ENCODE measurements at places on chromosomes 1 and 21. TPM values are rescaled to one million over a fixed set of nuclear protein-coding genes. Genes with fewer than 3 reads are reported as not detected.

ALPL gene
- total RNA-seq: 5.9 TPM

IL19 gene
- total RNA-seq: not detected

OR2AK2 gene
- not detected for total RNA-seq

RASAL2 gene
- total RNA-seq: 35.9 TPM

GPR3 gene
- total RNA-seq: 0.44 TPM

ELF3 gene
- total RNA-seq: 0.58 TPM

ATAD3C gene
- not detected for total RNA-seq

RAD54L gene
- total RNA-seq: 1.3 TPM

ARHGAP30 gene
- not detected for total RNA-seq
